ENCODE measurements at places on chromosomes 6 and 20.

DNA sequence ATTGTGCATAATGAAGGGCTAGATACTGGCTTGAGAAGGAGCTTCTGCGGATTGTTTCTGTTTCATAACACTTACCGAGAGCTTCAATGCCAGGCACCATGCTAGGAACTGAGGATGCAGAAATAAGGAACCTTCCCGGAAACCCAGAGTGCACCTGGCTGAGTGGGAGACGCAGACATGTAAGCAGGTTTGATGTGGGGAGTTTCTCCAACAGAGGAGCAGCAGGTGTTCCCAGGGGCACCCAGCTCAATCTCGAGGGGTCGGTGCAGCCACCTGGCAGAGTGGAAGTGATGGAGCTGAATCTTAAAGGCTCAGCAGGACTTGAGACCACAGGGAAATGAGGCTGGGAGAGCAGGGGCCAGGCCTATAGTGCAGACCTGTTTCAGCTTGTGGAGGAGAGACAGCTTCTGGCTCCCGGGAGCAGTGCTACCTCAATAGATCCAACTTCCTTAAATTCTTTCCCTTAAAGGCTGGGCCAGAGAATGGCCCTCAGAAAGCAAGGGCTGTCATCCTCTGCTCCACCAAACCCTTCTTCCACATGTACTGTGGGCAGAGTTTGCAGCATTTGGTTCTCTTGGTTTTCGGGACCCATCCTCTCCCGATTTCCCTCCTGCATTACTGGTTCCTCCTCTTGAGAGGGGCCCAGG lies 27.8 kb upstream of the SRC start:
- no peak for DNase-seq

DNA sequence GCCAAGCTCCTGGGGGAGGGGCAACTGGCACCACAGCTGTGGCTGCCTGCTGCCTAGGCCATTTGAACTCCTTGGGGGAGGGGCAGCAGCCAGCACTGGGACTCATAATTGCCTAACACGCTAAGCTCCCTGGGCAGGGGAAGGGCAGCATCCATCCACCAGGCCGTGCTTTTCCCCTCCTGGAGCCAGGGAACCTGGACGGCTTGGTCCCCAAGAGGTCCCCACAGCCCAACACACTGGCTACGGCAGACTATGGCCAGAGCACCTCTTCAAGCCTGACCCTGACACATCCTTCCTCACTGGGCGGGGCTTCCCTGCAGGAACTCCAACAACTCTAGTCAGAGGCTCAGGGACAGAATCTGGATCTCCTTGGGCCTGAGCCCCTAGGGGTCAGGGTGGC lies 269.4 kb downstream of the RNF144B start:
- DNase-seq: no peak

- peak; percentile 98 for DNase-seq
Observed at GRCh38 chr6:96611342-96611991, 48.5 kb downstream of the FHL5 start.

GRCh38 chr6:29752451-29753308 lies 29.4 kb downstream of the HLA-F start:
- DNase-seq: peak; percentile 96

- no peak for DNase-seq
Observed at GRCh38 chr6:134253681-134254080, 64.2 kb downstream of the SGK1 start.

DNA sequence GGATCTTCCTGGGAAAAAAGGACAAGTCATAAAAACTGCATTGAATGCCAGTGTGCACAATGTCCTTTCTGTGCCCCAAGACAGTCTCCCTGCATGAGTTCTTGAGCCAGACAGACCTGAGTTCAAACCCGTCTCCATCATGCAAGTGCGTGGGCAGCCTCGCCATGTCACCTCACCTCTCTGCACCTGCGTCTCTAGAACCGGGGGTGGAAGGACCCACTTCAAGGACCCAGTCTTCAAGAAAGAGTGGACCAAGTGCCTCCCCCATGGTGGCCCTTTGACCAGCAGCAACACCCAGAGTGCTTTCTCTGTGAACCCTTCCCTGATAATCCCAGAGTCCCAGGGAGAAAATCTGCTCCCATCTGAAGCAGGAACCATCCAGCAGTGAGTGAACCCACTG lies 23.5 kb upstream of the ANGPT4 start:
- no peak for DNase-seq

DNA sequence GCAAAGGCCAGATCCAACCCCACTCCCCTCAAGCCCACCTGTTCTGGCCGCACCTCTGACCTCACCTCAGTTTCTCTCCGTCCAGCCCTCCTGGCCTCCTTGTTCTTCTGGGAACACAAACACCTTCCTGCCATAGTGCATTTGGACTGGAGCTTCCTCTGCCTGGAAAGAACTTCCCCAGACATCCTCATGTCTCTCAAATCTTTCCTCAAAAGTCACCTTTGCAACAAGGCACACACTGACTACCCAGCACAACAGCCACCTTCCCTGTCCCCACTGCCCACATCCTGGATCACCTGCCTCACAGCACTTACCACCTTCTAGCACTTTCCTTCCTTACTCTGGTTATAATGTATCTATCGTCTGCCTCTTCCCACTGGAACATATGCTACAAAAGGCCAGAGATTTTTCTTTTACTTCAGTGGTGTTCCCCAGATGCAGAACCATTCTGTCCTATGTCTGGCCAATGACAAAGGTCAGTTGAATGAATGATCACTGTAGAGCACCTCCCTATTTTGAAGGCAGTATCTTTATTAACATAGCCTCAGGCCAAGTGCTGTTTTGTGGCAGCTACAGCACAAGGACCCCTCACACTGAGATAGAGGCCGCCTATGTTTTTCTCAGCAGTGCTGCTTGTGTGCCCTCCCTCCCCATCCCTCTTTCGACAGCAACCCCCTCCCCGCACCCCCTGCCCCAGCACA lies 4.1 kb downstream of the HLA-B start:
- no peak for DNase-seq

- DNase-seq: no peak
Observed at GRCh38 chr6:134590004-134590403, 272.1 kb upstream of the SGK1 start.

DNA sequence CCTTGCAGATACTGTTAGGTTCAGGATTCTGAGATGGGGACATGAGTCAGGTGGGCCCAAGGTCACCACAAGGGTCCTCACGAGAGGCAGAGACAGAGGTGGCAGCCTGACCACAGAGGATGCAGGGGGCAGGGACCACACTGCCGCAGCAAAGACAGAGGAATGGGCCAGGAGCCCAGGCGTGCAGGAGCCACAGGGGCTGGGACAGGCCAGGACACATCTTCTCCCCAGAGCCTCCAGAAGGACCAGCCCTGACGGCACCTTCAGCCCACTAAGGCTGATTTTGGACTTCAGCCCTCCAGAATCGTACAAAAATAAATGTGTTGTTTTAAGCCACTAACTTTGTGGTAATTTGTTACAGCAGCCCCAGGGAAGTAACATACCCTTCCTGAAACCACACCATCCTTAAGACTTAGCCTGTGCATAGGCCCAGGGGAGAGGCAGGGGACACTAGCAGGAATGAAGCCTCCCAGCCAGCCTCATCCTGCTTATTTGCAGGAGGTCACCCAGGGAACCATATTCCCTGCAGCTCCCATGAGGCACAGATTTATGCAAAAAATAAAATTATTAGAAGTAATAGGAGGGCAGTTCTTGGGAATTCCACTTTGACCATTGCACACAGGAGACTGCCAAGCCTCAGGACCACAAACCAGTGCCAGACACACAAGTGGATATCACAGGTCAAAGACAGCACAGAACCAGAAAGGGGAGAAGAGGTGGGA lies 119.3 kb upstream of the CST7 start:
- no peak for DNase-seq

- DNase-seq: peak; percentile 52
Observed at GRCh38 chr6:156686301-156686994, 90.7 kb upstream of the ARID1B start.

GRCh38 chr6:167761794-167762258 lies 64.9 kb upstream of the AFDN start:
- DNase-seq: no peak

DNA sequence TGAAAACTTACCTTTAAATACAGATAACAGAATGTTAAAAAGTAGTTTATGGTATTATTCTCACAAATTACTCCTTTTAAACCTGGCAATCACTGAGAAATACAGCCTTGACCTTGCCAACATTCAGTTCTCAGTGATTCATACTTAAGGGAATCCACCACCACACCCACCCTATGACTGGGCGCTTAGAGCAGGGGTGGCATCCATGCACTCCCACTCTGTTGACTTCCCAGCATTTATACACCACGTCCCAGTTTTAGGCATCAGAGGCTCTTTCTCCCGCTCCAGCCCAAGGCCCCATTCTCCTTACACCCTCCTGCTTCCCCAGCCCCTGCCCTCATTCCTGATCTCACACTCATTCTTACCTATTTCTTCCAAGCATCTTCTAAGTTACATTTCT lies 16.3 kb downstream of the TRAF3IP2 start:
- DNase-seq: no peak

DNA sequence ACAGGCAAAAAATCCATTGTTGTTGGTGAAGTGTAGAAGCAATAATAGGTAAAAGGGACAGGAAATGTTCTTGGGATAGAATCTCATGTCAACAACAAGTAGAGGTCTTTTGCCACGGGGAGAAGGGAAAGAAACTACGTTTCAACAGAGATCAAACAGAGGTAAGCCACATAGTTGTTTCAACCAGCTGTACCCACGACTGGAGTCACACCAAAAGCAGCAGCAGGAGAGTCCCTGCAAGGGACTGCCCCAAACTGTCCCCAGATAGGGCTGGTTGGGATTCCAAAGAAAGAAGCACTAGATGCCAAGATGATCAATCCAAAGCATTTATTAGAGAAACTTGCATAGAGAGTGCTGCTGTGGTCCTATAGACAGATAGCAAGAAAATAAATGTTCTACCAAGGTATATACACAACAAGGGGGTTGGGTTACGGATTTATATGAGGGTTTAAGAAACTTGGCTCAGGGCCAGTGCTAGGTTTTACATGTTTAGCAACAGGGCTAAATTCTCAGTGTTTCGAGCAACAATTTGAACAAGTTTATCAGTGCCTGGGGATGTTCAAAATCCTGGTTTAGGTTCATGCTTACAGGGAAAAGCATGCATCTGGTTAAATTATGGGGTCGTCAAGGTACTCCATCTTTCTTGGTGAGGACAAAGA lies 466.5 kb downstream of the MMUT start:
- no peak for DNase-seq

DNA sequence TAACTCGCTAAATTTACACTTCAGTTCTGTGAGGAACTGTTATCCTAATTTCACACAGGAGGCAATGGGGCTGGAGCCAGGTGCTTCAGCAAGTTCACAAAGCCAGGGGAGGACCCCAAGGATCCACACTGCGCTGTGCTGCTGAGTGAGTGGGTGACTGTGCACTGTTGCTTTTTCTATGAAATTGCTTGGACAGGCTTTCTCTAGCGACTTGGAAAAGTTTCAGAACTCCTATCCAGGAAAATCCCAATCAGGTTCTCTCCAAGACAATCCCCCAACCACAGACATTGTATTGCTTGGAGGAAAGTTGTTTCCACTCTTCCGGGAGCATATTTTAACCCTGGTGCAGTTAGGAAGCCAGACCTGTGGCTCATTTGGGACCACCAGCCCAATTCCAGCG lies 175.9 kb upstream of the CST7 start:
- no peak for DNase-seq

DNA sequence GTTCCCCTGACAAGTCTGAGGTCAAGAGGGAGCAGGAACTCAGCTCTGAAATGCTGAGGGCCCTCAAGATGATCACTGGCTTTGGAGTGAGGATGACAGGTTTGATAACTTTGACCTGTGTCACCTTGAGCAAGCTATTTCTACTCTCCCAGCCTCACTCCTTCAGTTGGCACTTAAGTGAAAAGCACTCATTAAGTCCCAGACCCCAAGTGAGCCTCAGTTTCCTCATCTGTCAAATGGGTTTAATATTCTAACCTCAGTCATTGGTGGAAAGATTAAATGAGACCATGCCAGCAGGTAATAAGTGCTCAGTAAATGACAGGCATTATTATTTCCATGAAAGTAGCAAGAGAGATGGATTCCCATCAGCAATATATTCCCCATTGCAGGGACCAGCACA lies 14.0 kb downstream of the DEFB132 start:
- no peak for DNase-seq

GRCh38 chr6:96814625-96815024 lies 22.7 kb downstream of the GPR63 start:
- DNase-seq: no peak

- no peak for DNase-seq
Observed at GRCh38 chr6:25388776-25389175, 109.6 kb downstream of the CARMIL1 start.

- DNase-seq: no peak
Observed at GRCh38 chr6:139442188-139442671, 67.8 kb upstream of the CITED2 start.

GRCh38 chr20:49699200-49699992 lies 14.3 kb downstream of the B4GALT5 start:
- no peak for DNase-seq

- no peak for DNase-seq
Observed at GRCh38 chr6:75101896-75102295, 104.0 kb downstream of the COL12A1 start.

GRCh38 chr6:137297887-137298286 lies 78.7 kb upstream of the IFNGR1 start:
- no peak for DNase-seq

All from DMS 273 treated with DMSO at 0.1 percent for 48 hours (cell line).